ENCODE measurements at places on chromosomes 7 and 10.

DNA sequence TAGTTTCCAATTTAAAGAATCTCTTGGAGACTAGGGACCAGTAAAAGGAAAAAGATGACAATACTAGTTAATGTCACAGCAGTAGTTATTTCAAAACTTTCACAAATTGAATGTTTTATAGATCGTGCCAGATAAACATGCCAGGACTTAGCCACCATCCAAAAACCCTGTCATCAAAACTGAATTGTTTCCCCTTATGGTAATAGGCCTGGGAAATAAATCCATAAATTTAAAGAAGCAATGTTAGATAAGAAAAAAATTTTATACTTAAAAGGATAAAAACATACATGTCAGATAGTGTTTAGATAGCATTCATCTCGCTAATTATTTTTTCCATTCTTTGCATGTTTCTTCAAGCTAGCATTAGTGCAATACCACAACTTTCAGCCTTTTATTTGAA lies 71.2 kb downstream of the SUGCT start:
- DNase-seq: no peak

- peak; percentile 60 for DNase-seq
Measured at GRCh38 chr7:139776486-139777132, 1.2 kb downstream of the HIPK2 start.

GRCh38 chr7:5777932-5778331 lies 3.5 kb downstream of the RNF216 start:
- no peak for DNase-seq

DNA sequence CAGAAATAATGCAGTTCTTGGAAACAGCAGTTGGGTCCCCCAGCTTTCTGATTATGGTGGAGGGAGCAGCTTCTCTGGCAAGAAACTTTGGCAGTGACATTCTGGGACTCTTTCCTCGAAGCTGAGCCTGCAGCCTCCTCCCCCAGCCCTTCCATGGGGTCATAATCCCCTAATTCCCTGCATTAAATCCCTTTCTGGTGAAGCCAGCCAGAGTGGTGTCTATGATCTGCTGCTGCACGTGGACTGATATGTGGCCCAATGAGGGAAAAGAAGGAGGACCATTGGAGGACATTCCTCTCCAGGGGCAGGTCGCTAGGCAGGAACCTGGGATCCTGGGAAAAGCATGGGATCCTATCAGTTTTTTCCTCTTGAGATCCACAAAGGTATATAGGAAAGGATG lies 470.5 kb downstream of the RPS24 start:
- DNase-seq: no peak

GRCh38 chr7:143237366-143237765 lies 15.5 kb downstream of the TAS2R40 start:
- DNase-seq: no peak

- no peak for DNase-seq
Measured at GRCh38 chr10:79289801-79290200, 57.5 kb upstream of the PPIF start.

DNA sequence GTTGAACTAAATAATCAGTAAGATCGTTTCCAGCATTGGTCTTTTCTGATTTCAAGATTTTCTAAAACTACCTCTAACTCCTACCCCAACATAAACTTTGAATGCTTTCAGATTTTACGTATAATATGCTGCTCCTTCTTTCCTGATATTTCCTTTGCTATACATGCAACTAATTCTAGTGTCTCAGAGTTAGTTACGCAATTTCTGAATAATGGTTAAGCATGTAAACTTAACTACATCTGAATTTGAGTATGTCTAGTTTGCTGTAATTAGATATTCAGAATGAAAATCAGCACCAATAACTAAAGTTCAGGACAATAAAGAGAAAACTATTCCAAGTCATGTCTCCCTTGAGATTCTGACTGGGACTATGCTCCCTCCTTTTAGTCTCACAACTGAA lies 71.0 kb downstream of the SEMA3C start:
- no peak for DNase-seq

- no peak for DNase-seq
Measured at GRCh38 chr10:121080281-121080891, 229.2 kb downstream of the WDR11 start.

DNA sequence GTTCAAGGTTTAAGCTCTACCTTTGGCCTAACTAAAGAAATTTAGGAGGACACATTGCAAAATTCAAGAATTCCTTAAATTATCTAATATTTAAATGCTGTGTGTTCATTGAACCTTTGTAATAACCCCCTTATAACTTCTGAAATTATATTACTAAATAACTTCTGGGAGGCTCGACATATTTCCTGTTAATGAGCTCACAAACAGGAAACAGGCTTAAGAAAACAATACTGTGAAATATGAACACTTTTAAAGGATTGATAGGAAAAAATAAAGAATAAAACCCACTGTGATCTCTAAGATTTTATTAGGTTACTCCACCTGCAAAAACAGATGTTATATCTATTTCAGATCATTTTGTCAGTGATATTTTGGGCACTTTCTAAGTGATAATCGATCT lies 74.1 kb downstream of the FOXP2 start:
- DNase-seq: no peak

DNA sequence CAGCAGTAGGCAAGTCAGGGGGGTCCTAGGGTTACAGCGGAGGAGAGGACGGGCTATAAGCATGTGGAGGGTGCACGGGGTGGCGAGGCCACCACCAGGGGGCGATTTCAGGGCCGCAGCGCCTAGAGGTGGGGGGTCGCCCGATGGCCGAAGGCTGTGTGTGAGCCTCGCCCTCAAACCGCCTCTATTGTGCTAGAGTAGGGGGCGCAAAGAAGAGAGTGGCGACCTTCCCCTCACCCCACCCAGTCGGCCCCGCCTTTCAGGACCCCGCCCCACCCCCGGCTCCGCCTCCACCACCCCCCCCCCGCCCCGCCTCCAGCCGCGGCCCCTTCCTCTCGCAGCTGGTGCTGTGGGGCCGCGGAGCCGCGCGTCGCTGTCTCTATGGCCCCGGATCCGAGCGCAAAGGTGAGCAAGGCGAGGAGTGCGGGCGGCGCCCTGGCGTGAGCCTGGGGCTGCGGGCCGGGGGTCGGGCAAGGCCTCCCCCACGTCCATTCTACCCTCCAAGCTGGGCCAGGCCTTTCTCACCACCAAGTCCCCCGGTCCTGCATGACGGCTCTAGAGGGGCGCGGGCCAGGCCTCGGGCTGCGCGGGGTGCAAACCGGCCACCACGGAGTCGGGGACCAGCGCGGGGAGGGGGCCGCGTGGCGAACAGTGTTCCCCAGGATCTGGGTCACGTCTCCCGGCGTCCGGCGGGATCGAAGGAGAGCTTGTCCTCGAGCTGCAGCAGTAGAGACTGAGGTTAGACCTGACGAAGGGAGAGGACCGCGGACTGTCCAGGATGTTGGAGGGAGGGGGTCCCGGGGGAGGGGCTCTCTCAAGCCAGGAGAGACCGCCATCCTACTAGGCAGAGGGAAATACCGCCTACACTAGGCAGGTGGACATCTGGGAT lies at the start of gene SEMA4G:
SEMA4G (plus strand) TSS at position 318 of the 889 bp plus-strand sequence. CDS start 3,409 bp downstream, outside the sequence.
- peak; percentile 80 for DNase-seq
